ENCODE measurements at places on chromosomes 4 and X.

DNA sequence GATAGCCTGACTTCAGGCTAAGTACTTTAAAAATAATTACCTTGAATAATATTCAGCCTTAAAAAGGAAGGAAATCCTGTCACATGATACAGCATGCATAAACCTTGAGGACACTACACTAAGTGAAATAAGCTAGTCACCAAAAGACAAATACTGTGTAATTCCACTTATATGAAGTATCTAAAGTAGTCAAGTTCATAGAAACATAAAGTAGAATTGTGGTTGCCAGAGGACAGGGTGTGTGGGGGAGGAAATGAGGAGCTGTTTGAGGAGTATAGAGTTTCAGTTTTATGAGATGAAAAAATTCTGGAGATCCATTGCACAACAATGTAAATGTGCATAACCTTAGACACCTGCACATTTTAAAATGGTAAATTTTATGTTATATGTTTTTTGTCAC is 5.6 kb upstream of the STPG2 start:
- no peak for DNase-seq

GRCh38 chr4:8560265-8561047 is 19.7 kb upstream of the GPR78 start:
- no peak for DNase-seq

DNA sequence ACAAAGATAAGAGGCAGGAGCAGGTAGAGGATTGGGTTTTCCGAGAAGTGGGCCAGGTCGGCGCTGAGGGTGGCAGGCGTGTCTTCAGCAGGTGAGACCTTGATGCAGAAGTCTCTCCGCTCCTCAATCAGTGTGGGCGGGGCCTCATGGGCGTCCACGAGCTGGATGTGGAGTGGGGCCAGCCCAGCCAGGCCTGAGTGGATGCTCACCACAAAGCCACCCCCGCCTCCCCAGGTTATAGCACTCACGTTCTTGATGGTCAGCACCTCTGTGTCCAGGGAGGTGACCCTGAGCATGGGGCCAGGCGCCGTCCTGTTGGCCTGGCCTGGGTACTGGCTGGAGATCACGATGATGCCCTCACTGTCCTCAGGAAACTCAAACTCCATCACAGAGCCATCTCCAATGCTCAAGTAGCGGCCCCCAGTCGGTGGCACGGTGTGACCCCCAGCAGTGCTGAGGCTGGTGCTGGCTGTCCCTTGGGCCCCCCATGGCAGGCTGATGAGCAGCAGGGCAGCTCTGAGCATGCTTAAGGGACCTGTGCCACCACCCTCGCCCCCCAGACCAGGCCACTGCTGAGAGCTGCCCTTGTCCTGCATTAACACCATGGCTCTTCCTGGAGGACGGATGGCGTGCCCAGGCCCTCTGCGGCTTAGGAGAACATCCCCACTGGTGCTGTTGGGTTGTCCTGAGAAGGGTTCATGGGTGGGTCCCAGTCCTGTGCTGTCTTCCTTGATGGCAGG is 1.9 kb downstream of the SLC10A3 start:
- DNase-seq, result no peak

DNA sequence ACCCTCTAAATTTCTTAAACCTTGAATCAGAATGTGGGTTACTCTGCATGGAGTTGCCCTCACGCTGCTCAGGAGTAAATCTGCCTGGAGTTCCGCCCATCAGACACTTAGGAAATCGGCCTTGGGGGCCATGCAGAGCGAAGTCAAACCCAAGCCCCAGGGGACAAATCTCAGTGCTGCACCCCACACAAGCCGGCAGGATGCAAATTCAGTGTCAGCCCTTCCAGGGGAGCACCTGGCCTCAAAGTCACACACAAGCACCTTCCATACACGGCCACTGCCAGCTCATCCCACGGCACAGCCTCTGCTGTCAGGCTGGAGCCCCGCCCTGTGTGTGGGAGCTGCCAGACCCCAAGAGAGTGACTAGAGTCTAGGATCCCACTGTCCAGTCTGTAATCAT is 27.4 kb downstream of the RNF212 start:
- no peak for DNase-seq

DNA sequence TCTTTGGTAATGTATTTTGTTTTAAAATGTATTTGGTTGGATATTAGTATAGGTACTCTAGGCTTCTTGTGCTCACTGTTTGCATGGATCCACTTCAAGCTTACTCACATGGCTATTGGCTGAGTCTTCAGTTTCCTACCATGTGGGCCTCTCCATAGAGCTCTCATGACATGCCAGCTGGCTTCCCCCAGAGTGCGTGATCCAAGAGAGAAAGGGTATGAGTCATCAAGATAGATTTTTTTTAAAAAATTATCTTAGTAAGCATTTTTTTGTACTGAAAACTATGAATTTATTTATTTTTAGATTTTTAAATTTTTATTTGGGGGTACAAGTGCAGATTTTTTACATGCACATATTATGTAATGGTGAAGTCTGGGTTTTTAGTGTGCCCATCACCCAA is 219.1 kb upstream of the AMOT start:
- DNase-seq, result no peak

- no peak for DNase-seq
Measured at GRCh38 chr4:128757712-128758111, 51.8 kb upstream of the JADE1 start.

DNA sequence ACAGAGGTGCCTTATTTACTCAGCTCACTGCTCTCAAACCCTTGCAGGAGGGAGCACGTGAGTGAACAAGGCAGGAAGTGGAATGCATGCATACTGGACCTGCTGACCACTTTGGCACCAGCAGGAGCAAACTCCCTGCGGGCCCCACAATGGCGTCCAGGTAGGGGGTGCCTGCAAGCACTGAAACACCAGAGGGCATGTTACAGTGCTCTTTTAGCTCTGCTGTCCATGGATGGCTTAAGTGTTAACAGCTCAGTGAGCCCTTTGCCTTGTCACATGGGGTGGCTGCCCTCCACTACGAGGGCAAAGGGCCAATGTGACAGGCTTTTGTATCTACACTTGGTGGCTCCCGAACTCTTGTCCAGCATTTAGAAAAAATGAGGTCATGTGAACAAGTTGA is 199.5 kb upstream of the UGT8 start:
- no peak for DNase-seq

GRCh38 chr4:139223682-139224317 is 46.8 kb upstream of the ELF2 start:
- DNase-seq, result no peak

DNA sequence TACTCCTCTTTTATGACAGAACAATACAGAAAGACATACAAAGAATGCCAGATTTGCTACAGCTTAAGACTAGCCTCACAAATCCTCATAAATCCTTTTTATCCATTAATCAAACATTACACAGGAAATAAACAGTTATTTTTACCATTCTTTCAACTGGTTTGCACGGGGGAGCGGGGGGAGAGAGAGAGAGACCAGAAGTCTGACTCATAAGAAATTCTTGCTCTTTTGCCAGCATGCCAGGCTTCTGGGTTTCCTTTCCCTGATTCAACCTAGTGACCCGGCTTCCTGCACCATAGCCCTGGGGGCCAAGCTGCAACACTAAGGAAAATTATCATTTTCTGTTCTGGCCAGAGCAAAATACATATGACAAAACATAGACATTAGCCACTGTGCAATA is 6.8 kb upstream of the RRAGB start:
- DNase-seq, result no peak

GRCh38 chr4:128347175-128347868 is 59.7 kb upstream of the PGRMC2 start:
- no peak for DNase-seq

GRCh38 chr4:40599431-40599830 is 30.2 kb downstream of the RBM47 start:
- no peak for DNase-seq

DNA sequence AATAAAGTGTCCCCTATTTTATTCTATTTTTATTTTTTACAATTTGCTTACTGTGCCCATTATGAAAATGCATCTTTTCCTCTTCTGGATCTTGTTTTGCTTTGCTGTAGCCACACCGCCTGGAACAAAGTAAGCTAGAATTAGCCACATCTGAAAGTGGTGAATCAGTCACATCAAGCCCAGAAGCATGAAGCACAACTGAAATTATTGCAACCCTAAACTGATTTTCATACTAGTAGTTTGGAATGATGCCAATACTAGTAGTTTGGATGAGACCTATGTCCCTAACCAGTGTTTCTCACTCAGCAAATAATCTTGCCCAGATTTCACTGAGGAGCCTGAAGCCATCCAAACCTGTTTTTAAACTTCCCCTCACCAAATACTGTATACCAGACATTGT is 303.0 kb downstream of the EPHA5 start:
- DNase-seq, result no peak

- no peak for DNase-seq
Measured at GRCh38 chr4:163707873-163708272, 213.4 kb downstream of the TMA16 start.

DNA sequence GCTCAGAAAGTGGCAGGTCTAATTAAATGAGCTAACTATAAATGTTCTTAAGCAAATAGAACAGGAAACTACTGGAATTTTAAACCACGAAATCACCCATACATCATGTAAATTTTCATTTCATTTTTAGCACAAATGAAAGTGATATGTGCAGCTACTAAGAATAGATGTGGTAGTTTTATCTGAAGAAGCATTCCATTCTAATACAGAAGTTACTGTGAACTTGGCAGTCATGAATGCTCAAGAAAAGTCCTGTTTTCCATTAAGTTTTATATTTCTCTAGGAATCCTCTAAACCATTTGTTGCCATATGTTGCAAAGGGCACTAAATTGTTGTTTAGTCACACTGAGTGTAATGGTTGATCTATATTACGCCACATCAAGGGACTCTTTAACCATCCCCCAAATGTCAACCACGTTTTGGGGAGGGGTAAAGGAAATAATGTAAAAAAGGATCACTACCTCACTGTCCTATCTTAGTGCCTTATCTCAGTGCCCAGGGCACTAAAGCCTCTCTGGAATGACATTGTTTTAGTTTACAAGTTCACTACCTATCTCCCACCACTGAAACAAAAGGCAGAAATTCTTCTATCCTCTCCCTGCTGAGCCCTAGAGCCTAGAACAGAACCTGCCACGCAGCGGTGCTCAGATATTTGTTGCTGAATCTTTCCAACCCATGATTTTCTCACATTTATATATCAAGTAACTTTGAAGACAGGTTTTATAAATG is 118.0 kb downstream of the SHISA3 start:
- no peak for DNase-seq

DNA sequence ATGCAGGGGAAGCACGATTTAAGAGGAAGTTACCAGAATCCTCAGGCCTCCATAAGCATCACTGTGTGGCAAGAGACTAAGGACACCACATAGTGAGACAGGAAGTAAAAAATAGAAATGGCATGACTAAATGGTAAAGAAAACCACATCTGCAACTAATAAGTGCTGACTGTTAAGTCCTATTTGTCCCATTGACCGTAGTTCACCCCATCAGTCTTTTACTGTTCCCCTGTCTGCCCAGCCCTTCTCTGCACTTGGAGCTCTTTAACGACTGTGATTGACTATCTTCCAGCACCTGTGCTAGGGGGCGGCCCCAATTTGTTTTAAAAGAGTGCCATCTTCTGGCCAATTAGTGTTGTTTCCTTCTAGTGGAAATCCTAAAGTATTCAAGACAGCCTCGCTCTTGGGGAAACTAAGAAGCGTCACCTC is 94.2 kb downstream of the MAOA start:
- peak; percentile 5 for DNase-seq

DNA sequence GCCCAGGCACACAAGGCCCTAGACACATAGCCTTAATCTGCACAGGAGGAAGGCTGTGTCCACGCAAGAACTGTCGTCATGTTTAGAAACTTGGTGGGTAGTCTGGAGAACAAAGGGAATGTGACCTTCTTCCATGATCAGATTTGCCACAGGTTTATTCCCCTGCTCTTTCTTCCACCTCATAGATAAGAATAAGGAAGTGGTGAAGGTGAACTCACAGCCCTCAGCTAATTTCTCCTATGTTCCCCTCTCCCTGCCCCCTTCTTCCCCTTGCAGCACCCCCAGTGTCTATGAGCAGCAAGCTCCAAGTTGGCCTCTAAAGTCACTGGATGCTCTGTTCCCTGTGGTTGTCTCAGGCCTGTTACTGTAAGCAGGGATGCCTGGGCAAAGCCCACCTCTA is 39.8 kb upstream of the LAS1L start:
- DNase-seq, result no peak

DNA sequence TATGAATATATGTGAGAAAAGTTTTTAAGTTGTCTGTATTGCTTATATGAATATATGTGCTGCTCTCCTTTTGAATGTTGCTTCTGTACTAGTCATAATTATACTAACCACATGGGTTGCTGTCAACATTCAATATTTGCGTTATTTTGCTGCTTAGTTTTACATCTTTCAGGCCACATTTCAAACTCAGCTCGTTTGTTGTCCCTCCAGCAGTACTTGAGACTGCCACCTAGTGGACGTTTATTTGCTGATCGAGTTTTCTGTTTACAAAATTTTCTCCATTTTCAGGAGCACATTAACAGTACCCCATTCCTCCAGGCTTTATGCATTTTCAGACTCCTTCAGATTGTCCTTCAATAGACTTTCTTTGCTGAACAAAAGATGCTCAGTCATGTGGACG is 75.8 kb downstream of the NUDT11 start:
- no peak for DNase-seq

DNA sequence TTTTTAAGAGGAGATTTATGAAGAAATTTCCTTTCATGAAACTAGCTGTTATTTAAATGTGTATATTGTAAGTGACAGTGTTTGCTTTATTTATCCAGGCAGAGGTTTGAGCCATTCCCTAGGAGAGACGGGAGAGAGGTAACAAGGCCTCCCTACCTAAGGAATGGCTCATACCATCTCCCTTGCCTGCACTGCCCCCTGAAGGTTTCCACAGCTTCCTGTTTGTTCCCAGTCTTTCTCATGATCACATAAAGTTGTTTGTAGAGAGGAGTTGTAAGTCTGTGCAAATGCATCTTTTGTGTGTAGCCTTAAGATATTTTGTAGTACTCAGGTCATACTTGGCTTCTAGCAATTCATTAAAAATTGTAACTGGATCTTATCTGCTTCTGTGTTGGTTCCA is 1504.5 kb upstream of the PCDH10 start:
- no peak for DNase-seq

- no peak for DNase-seq
Measured at GRCh38 chrX:73478961-73479360, 32.1 kb downstream of the CDX4 start.

DNA sequence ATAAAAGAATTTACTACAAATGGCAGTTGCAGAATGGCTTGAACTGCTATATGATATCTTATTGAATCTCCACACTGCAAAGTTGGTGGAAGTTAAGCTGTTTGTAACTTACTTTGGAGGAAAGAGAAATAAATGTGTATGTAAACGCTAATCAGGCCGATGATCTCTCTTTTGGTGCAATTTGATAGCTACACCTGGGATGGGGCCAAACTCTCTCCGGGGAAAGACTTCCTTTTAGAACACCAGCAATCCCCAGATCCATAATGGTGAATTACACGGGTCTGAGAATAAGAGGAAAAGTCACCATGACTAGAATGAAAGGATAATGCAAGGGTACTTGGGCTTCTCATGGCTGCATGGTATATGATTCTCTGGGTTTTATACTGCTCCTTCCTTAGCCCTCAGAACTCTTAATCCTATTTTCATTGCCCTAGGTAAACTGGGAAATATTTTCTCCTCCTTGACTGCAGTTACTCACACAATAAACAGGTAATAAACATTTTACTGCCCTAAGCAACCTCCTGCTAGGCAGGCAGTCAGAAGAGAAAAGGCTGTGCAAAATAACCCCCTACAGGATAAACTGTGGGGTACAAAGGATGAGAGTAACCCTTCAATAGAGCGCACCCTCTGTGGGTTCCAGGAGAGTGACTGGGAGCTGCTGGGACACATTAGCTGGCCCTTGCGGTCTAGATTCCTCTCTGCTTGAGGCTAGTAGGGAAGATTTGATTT is 109.3 kb downstream of the MGST2 start:
- DNase-seq, result no peak

GRCh38 chr4:86950831-86951525 is 16.2 kb downstream of the AFF1 start:
- DNase-seq, result no peak

- DNase-seq, result no peak
Measured at GRCh38 chr4:112172180-112172579, 26.9 kb downstream of the FAM241A start.
